Activated CD4-positive, alpha-beta T cell treated with anti-CD3 and anti-CD28 coated beads, Interleukin-2, amount 10 ng/mL, durations not matched to agents 24 days and 14 days (primary cell): ENCODE measurements at places on chromosomes 6 and 20. TPM values are rescaled to one million over a fixed set of nuclear protein-coding genes. Genes with fewer than 3 reads are reported as not detected.
A peak's percentile ranks its signal among the peaks of the same experiment; 100 is the strongest.

The HSPA12B gene
- total RNA-seq: not detected in 2 replicates

The LIN28B gene
- not detected in 2 replicates for total RNA-seq

The MYBL2 gene
- 108 and 110 TPM in 2 replicates for total RNA-seq

DNA sequence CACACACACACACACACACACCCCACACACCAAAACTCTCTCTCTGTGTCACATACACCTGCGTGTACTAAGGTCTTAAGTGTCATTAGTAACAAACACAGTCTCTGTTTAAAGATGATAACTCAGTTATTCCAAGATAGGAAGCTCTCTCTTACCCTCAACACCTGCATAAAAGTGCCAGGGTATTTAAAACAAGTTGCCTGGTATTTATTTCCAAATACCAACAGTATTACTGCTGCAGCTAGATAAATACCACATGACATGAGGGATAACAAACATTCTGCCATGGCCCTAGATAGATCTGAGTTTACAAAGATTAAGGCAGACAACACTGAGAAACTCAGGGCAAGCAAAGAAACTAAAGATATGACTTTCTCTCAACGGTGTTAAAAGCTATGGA is 118.5 kb downstream of the SIM1 start:
- H3K27me3 ChIP-seq: no peaks in the 10 kb centered on the region
- DNase-seq: no peak
- H3K4me1 ChIP-seq: no peaks in the 10 kb centered on the region
- no peak overlapping the region for H3K4me3 ChIP-seq
- H3K27ac ChIP-seq: no peak overlapping the region

DNA sequence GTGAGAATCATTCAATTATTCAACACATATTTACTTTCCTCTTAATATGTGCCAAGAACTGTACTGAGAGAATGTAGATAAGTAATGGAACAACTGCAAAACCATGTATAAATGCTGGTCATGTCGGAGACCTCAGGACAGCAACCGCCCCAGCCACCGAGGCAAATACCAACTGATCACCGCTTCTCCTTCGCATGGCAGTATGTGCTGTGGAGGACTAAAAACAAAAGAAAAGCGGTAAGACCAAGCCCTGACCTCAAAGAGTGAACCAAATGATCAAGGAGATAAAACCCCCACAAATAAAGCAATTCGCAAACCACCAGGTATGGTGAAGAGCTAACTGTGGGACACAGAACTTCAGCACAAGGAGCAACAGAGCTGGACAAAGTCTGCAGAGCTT is 104.3 kb downstream of the TRERF1 start:
- DNase-seq: no peak
- H3K4me1 ChIP-seq: peaks cover 36% of the 10 kb centered on the region
- peak overlapping the region; percentile 27 for H3K27ac ChIP-seq
- H3K4me3 ChIP-seq: no peak overlapping the region
- H3K27me3 ChIP-seq: no peaks in the 10 kb centered on the region

DNA sequence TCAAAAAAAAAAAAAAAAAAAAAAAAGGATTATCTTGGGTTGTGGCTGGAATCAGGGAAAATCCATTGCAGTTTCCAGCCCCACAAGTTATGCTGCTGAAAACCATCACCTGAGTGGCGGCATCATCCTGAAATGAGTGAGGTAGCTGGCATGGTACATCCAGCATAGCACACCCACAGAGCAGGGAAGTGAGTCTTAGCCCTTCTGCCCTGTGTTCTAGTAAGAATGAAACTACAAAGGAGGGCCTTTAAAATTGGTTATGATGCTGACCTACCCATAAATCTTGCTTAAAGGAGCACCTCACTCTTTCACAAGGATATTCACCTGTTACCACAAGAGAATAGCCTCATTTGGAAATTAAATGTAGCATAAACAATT is 119.2 kb downstream of the NFATC2 start:
- H3K36me3 ChIP-seq: peaks cover 71% of the 10 kb centered on the region
- no peaks in the 10 kb centered on the region for H3K27me3 ChIP-seq
- no peak for DNase-seq
- peaks cover 43% of the 10 kb centered on the region for H3K4me1 ChIP-seq

DNA sequence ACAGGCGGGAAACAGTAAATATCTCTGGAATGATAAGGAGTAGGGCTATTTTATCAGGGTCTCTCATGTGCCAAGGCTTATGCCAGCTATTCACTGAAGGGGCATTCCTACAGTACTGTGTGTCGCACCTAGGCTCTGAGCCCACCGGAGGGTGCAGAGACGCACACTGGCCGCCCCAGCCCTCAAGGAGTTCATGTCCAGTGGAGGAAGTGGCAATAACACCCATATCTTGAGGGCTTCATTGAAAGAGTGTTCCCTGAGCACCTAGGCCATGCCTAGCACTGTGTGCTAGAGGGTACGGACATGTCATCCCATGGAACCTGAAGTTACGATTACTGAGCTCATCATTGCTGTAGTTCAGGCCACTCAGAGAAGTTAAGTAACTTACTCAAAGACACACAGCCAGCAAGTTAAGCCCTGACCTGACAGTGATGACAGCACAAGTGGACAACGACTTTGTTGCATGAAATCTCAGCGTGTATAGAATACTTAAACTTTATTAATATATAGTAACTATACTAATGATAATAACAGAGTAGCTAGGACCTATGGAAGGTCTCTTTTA is 8.7 kb downstream of the CCN5 start:
- no peak overlapping the region for H3K27ac ChIP-seq
- no peaks in the 10 kb centered on the region for H3K4me1 ChIP-seq
- H3K27me3 ChIP-seq: no peaks in the 10 kb centered on the region
- no peak for DNase-seq
- H3K36me3 ChIP-seq: no peaks in the 10 kb centered on the region
- no peak overlapping the region for H3K4me3 ChIP-seq
